ENCODE measurements at places on chromosomes 16 and 17.

DNA sequence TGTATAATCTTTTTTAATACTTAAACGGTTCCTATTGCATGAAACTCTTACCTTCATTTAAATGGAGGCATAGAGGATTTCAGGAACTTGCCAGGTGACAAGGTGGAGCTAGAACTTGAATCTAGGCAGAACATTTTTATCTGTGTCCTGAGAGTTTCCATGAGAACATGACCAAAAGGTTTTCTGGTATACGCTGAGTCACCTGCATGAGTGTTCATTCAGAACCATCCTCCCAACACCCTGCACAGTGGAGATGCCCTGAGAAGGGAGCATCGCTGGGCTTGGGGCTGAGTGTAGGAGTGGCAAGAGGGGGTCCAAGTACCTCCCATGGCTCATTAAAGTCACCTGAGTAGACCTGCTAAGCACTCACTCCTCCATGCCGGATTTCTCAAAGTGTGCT is 169.7 kb upstream of the CACNG5 start:
- no peak for DNase-seq

- DNase-seq = no peak
Measured at GRCh38 chr17:79936641-79937381, 97.6 kb upstream of the CBX4 start.

GRCh38 chr17:59561042-59561441 is 4.4 kb upstream of the DHX40 start:
- no peak for DNase-seq

DNA sequence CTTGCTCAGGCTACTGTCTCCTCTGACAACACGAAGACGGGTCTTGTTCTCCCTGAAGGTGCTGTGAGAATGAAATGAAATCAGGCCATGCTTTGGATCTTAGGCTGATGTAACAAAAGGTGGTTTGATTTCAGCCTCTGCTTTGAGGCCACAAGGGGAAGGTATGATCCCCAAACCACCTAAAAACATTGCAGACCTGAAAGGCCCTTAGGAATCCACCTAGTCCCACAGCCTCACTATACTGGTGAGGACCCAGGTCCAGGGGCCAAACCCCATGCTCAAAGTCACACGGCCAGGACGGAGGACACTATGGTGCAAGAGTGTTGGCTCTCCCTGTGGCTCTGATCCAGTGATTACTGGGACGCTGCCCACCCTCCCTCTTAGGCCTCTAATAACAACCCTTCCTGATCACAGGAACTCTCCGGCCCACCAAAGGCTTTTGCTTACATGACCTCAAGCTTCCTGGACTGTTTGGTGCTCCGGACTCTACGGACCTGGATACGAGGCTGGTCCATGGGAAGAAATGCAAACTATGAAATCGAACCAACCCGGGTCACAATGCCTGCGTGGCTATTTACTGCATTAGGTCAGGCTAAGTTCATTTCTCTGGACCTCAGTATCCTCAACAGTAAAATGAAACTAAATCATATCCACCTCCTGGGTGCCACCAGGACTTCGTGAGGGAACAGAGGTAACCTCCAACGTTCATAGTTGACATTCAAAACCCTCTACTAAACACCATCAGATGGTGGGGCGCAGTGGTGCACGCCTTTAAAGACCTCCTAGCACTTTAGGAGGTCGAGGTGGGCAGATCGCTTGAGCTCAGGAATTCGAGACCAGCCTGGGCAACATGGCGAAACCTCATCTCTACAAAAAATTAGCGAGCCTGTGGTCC is 1.5 kb downstream of the TRIM25 start:
- no peak for DNase-seq

DNA sequence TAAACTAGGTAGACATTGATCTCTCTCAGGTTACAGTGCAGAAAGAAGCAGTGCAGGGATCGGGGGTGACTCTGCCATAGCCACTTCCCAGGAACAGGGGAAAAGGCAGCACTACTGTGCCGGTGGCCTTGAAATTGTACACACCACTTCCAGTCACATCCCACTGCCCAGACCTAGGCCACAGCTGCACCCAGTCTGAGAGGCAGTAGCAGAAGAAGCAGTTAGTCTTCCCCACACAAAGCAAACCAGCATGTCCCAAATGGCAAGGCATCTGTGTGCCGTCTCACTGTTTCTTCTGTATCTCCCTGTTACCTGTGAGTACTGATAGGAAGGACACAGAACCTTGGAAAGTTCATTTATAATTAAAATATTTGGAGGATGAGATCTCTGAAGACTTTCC is 47.0 kb downstream of the TMC6 start:
- no peak for DNase-seq

Measured in stimulated activated CD8-positive, alpha-beta memory T cell treated with anti-CD3 and anti-CD28 coated beads, Interleukin-4, amount 100 ng/mL, for 4 hours (primary cell).